ENCODE measurements at places on chromosomes 16 and 17.

DNA sequence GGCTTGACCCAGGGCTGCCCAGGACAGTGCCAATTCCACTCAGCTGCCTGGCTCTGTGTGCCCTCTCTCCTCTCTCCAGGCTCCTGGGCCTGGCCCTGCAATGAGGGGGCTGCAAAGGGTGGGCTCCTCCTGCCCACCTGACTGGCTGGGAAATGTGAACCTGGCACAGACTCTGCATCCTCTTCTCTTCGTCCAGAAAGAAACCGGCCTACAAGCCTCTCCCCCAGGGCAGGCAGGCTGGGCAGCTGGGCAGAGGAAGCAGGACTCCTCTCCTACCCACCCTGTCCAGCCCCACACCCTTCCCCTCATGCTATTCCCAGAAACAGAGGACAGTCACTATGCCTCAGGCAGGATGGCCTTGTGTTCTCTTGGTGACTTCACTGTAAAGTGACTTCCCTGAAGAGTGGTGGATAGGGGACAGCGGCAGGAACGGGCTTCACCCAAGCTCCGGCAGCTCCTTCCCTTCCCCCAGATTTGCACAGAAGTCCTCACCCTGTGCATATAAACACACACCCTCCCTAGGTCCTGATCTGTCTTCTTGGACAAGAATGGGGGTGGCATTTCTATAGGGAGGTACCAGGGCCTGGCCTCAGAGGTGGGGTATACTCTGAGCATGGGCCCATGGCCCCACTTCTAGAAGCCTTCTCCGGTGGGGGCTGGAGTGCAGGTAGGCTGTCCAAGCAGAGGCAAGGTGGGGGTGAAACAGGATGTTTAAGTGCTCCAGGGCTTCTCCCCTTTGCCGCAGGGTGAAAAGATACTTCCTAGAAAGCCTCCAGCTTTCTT is 4.9 kb upstream of the STAT5A start:
- no peak overlapping the region for H3K27ac ChIP-seq
- peaks cover 13% of the 10 kb centered on the region for H3K4me1 ChIP-seq
- H3K27me3 ChIP-seq = peaks cover 18% of the 10 kb centered on the region
- no peak overlapping the region for H3K4me3 ChIP-seq
- no peak for DNase-seq

- H3K4me1 ChIP-seq = no peaks in the 10 kb centered on the region
- no peaks in the 10 kb centered on the region for H3K36me3 ChIP-seq
- no peak overlapping the region for H3K27ac ChIP-seq
- no peaks in the 10 kb centered on the region for H3K27me3 ChIP-seq
Measured at GRCh38 chr16:56349711-56350161, 75.6 kb downstream of the AMFR start.

DNA sequence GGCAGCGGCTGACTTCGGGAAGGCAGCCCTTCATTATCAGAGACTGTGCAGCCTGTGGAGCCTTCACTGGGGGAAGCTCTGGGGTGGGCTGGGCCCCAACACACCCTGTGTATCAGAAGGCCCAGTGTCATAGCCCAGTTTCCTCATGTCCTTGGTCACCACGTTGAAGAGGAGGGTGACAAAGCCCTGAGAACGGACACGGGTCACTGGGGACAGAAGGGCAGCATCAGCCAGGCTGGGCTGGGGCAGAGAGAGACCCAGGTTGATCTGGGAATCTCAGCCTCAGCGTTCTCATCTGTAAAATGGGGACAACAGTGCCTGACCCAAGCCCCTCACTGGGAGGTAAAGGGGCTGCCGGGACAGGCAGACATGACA is 19.3 kb downstream of the B9D1 start:
- no peaks in the 10 kb centered on the region for H3K36me3 ChIP-seq
- H3K4me1 ChIP-seq = peaks cover 22% of the 10 kb centered on the region
- H3K27ac ChIP-seq = no peak overlapping the region
- DNase-seq = no peak

DNA sequence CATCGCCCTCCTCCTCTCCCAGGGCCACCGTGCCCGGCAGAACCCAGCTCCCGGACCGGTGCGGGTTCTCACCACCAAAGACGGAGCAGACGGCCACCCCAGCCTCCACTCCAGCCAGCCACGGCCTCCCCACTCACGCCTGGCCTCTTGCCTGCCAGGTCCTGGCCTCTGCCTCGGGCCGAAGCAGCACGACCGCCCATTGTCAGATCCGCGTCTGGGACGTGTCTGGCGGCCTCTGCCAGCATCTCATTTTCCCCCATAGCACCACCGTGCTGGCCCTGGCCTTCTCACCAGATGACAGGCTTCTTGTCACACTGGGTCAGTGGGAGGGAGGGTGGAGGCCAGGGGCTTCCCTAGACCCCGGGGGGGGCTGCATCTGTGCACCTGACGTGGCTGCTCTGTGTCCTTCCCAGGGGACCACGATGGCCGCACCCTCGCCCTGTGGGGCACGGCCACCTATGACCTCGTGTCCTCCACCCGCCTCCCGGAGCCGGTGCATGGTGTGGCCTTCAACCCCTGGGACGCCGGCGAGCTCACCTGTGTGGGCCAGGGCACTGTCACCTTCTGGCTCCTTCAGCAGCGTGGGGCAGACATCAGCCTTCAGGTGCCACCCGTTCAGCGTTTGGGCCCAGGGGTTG is 6.6 kb upstream of the RHOT2 start:
- H3K27ac ChIP-seq = no peak overlapping the region
- no peaks in the 10 kb centered on the region for H3K36me3 ChIP-seq
- no peak overlapping the region for H3K4me3 ChIP-seq
- H3K27me3 ChIP-seq = no peaks in the 10 kb centered on the region
- DNase-seq = no peak

- no peaks in the 10 kb centered on the region for H3K27me3 ChIP-seq
- no peak for DNase-seq
- no peaks in the 10 kb centered on the region for H3K36me3 ChIP-seq
Measured at GRCh38 chr16:24535827-24536226, 3.5 kb upstream of the RBBP6 start.

DNA sequence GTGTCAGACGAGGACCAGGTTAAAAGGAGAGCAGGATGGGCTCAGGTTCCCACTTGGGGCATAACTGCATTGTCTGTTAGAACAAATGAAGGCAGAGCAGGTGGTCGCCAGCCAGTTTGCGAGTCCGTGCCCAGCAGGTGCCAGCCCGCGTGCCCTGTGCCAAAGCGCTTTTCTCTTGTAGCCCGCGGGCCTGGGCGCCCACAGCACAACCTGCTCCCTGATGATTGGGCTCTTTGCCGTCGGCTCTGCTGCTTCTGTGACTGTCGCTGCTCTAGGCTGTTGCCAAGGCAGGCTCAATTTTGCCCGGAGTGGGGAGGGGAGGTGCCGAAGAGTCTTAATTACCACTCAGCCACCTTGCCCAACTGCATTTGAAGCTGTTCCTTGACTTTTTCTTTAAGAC is 21.1 kb downstream of the KNOP1 start:
- H3K4me3 ChIP-seq = no peak overlapping the region
- no peak for DNase-seq
- H3K36me3 ChIP-seq = peaks cover 21% of the 10 kb centered on the region
- no peaks in the 10 kb centered on the region for H3K4me1 ChIP-seq
- H3K27ac ChIP-seq = no peak overlapping the region
- no peaks in the 10 kb centered on the region for H3K27me3 ChIP-seq

DNA sequence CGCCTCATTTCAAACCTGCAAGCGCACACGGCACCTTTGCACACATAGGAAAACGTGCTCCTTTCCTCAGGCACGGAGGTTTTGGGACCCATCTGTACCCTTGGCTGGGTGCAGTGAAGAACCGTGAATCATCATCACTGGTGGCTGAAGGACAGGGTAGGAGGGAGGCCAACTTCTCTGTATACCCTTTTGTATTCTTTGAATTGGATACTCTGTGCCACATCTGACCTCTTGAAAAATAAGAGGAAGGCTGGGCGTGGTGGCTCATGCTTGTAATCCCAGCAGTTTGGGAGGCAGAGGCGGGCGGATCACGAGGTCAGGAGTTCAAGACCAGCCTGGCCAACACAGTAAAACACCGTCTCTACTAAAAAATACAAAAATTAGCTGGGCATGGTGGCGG is 11.7 kb downstream of the GPRC5B start:
- H3K4me3 ChIP-seq = no peak overlapping the region
- no peak overlapping the region for H3K27ac ChIP-seq
- H3K36me3 ChIP-seq = peaks cover 17% of the 10 kb centered on the region
- DNase-seq = no peak
- peaks cover 26% of the 10 kb centered on the region for H3K4me1 ChIP-seq

DNA sequence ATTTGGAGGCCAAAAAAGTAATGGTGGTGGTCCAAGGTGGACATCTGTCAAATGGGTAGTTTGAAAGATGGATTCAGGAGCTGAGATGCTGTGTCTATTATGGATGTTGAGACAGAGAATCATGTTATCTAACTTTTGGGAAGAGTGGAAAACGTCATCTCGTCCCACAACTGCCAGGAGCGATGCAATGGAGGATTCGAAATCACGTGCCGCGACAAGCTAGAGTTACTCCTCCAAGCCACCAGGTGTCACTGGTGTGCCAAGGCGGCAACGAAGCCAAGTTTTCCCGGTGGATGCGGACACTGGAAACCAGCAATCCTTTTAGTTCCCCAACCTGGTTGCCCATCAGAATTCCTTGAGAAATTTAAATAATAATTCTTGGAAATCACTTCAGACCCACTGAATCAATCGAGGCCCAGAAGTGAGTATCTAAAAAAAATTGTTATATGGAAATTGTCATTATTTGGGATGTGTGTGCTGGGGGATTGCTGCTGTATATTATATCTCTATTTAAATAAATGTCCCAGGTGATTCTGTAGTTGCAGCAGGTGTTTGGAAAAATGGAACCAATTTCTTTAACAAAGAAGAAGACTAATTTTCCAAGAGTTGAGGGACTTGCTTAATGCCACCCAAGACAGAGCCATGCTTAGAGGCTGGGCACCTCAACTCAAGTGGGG is 206.1 kb downstream of the HAPSTR1 start:
- no peak overlapping the region for H3K27ac ChIP-seq
- no peak overlapping the region for H3K4me3 ChIP-seq
- H3K36me3 ChIP-seq = no peaks in the 10 kb centered on the region
- H3K27me3 ChIP-seq = no peaks in the 10 kb centered on the region

- no peak overlapping the region for H3K27ac ChIP-seq
- no peak overlapping the region for H3K4me3 ChIP-seq
- no peak for DNase-seq
- H3K36me3 ChIP-seq = no peaks in the 10 kb centered on the region
- H3K27me3 ChIP-seq = no peaks in the 10 kb centered on the region
Measured at GRCh38 chr17:40559564-40559916, 5.7 kb downstream of the CCR7 start.

GRCh38 chr16:3732171-3732570 is 14.8 kb upstream of the TRAP1 start:
- H3K4me1 ChIP-seq = no peaks in the 10 kb centered on the region
- no peak overlapping the region for H3K27ac ChIP-seq
- H3K4me3 ChIP-seq = no peak overlapping the region
- H3K27me3 ChIP-seq = no peaks in the 10 kb centered on the region
- no peak for DNase-seq
- H3K36me3 ChIP-seq = peaks cover 14% of the 10 kb centered on the region

GRCh38 chr17:40099619-40100418 is 570 bp downstream of the NR1D1 start:
- H3K4me3 ChIP-seq = peak overlapping the region; percentile 75
- no peak for DNase-seq
- peaks cover 45% of the 10 kb centered on the region for H3K4me1 ChIP-seq
- peaks cover 14% of the 10 kb centered on the region for H3K27me3 ChIP-seq
